ENCODE measurements at places on chromosomes 7 and 10.

DNA sequence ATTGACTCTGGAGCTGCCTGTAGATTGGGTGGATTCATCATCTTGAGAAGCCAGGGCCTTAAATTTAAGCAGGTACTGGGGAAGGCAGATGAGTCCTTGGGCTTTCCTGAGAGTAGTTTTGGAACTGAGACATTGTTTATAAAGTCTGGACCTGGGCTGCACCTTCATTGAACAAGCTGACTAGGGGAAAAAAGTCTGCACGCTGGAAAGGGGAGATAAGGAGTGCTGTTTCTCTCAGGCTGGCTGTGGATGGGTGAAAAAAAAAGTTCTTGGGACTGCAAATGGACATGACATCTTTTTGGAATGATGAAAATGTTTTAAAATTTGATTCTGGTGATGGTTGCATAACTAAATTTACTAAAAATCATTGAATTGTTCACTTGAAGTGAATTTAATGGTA is 12.0 kb downstream of the SEC24C start:
- DNase-seq: no peak

GRCh38 chr7:152313831-152314604 is 121.8 kb downstream of the KMT2C start:
- DNase-seq: no peak

DNA sequence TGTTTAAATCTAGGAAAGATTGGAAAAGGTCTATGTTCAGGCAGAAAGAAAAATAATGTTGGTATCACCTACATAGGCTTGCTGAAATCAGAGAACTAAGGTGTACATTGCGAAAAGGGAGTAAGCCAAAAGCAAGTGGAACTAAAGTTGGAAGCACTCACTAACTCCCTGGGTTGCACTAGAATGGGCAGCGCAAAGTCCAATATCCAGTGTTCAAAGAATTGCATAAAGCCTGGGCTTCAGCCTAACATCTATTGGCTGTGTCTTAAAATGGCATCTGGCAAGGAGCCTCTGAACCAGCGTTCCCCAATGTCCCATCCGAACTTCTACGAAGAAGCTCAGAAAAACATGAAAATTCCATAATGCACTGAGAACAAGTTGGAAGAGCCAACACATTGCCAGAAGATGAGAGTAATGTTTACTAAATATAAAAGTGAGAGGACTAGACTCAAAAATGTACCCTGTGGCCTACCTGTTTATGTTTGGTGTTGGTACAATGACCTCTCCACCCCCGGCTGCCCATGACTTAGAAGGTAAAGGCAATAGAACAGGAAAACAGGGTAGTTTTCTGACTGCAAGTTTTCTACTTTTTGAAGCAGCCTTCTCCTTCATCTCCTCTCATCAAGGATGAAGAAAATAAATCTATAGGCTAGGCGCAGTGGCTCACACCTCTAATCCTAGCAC is 275.9 kb upstream of the GHITM start:
- DNase-seq: no peak

DNA sequence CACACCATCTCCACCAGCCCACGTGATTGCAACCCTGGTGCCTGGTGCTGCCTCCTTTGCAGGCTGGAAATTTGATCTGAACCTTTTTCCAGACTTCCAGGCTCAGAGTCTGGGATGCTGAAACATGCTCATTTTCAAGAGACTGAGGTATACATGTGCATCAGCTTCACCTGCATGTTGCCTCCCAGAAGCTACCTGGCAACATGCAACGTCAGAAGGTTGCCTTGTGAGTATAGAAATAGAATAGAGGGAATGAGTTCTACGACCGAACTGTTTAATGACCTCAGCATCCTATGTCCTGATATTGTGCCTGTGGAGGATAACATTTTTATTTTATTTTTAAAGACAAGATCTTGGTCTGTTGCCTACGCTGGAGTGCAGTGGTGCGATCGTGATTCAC is 1.9 kb upstream of the ZNF212 start:
- DNase-seq: no peak

GRCh38 chr7:19295376-19295775 is 150.2 kb upstream of the FERD3L start:
- DNase-seq: no peak

DNA sequence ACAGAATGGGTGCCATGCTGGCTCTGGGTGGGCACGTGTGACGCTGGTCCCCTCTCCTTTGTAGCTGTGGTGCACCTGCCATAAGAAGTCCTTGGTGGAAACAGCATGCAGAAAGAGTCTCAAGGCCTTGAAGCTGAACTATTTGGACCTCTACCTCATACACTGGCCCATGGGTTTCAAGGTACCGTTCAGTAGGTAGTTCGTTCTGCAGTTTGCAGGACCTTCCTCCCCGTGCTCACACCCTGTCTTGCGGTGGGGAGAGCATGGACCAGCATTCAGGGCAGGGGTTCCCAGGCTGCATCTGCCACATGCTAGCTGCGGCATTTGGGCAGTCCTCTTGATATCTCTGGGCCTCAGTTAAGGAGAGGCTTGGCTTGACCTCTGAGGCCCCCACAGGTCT is 7.3 kb downstream of the AKR1E2 start:
- no peak for DNase-seq
